Lung (tissue), 17 donors: ENCODE measurements at places on chromosomes 4 and X. TPM values are rescaled to one million over a fixed set of nuclear protein-coding genes. Genes with fewer than 3 reads are reported as not detected.

Gene ZCCHC18
- 1.1 TPM for total RNA-seq

Gene UGT2B10
- total RNA-seq: not detected

Gene PFKFB1
- 0.17 TPM for total RNA-seq

Gene PNMA6F
- not detected for total RNA-seq

Gene CTAG2
- not detected for total RNA-seq

Gene MMRN1
- 37.4 TPM for total RNA-seq

Gene IL15
- 5.6 TPM for total RNA-seq

Gene VCX
- total RNA-seq: not detected

Gene ANOS1
- 44.2 TPM for total RNA-seq

Gene CNGA1
- 0.06 TPM for total RNA-seq

Gene SH3RF1
- total RNA-seq: 33.1 TPM

Gene TRMT10A
- total RNA-seq: 12.2 TPM

Gene MAGEB2
- total RNA-seq: not detected

Gene MAGEA2
- total RNA-seq: not detected

Gene PNMA6A
- 2.0 TPM for total RNA-seq

Gene YY2
- 2.0 TPM for total RNA-seq

Gene XK
- total RNA-seq: 3.1 TPM

Gene MAPK10
- total RNA-seq: 109 TPM

Gene SMIM10
- 4.0 TPM for total RNA-seq

Gene GAGE12F
- total RNA-seq: not detected

Gene PIR
- 13.9 TPM for total RNA-seq

Gene MGARP
- total RNA-seq: 0.46 TPM

Gene FAM47A
- total RNA-seq: not detected

Gene GRIA2
- not detected for total RNA-seq

Gene PLP1
- 0.52 TPM for total RNA-seq

Gene SLC26A1
- 0.71 TPM for total RNA-seq

Gene PLAC1
- not detected for total RNA-seq

Gene SATL1
- total RNA-seq: 0.06 TPM

Gene STPG2
- total RNA-seq: 0.43 TPM

Gene PABPC1L2A
- not detected for total RNA-seq

Gene NSUN7
- total RNA-seq: 15.4 TPM

Gene ARHGAP24
- total RNA-seq: 30.8 TPM

Gene CXCL1
- total RNA-seq: 49.4 TPM
